Amniotic stem cell (primary cell): ENCODE measurements at places on chromosomes 6 and 20.

GRCh38 chr6:11040134-11040533 is 4.0 kb downstream of the ELOVL2 start:
- DNase-seq, result no peak

GRCh38 chr6:12265296-12265695 is 24.9 kb upstream of the EDN1 start:
- no peak for DNase-seq

DNA sequence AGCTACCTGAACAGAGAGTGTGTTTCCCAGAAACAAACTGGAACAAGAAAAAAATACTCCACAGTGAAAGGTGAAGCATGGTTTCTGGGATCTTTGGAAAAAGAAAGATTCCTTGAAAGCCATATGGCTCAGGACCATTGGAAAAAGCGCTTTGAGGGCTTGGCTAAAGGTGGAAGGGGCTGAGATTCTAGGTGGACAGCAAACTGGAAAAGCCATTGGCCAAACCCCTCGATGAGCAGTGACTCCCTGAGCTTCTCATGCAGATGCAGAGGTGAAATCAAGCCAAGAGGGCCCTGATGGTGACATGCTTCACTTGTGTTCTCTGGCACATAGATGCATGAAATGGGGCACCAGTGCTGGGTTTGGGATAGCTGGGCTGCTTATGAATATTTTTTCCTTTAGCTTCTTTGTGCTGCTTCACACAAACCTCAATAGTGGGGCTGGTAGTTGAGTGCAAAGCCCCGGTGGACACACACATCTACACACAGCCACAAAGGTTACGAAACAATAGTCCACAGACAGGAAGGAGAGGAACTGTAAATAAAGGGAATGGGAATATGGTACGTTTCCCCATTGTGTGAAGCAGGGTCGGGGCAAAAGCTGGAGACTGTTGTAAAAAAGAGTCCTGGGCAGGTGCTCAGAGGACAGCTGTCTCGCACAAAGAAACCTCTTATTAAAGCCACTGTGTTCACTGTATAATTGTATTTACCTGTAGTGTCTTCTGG is 117.8 kb downstream of the FOXA2 start:
- no peak for DNase-seq

GRCh38 chr6:150072201-150072600 is 3.3 kb upstream of the ULBP3 start:
- no peak for DNase-seq

- no peak for DNase-seq
These were observed 5.2 kb upstream of the MANEA start for GRCh38 chr6:95572098-95572497.

DNA sequence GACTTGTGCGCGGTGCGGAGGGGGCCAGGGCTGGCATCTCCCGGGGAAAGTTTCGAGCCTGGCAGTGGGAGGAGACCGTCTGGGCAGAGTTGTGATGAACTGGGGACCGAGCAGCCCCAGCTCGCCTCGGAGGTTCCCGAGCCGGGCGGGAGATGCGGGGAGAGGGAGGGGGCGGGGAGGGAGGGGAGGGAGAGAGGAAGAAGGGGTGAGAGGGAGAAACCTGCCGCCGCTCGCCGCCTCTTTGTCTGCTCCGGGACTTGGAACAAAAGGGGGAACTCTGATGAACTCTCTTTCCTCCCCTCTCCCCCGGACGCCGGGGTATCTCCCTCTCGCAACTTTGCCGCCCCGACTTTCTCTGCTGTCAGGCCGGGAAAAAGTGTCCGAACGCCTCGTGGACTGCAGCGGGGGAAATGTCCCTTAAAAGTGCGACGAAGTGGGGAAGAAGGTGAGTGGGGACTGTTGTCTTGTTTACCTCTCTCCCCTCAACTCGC is 72.7 kb downstream of the SOX4 start:
- DNase-seq, result no peak

- no peak for DNase-seq
These were observed 212.2 kb downstream of the UST start for GRCh38 chr6:148959008-148959407.

DNA sequence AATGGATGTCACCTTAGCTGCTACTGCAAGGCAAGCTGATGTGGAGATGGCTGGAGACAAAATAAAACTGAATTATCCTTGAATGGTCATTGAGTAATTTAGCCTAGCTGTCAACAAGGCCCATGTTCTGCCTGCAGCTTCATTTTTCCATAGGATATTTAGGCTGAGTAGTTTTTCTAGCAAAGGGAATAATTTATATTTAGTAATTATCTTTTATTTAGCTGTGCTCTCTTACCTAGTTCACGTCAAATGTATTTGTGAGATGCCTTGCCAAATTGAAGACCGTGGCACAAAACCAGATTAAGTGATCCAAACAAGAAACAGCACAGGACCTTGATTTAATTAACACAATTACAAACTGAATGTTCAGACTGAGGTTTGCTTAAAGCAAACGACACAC is 77.4 kb upstream of the CEP162 start:
- no peak for DNase-seq

GRCh38 chr6:166317261-166318212 is 9.3 kb upstream of the PRR18 start:
- DNase-seq, result no peak

DNA sequence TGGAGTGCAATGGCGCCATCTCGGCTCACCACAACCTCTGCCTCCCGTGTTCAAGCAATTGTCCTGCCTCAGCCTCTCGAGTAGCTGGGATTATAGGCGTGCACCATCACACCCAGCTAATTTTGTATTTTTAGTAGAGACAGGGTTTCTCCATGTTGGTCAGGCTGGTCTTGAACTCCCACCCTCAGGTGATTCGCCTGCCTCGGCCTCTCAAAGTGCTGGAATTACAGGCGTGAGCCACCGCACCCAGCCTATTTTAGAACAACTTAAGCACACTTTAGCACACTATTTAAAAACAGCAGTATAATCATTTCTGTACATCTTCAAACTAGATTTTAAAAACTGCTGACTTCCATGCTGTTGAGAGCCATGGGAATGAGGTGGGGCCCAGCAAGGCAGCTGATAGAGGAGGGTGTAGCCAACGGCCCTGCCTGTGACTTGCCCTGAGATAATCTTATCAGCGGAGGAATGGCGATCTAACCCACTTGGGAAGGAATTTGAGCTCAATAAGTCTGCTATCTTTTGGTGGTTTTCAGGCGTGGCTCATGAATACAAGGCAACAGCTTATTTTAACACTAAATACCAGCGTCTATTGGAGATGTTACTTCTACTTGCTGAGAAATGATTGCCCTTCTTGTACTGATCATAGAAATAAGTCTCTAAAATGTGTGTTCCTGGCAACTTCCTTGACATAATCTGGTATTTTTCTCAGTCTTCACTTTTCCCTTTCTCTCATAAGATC is 12.1 kb downstream of the ZDHHC14 start:
- no peak for DNase-seq

GRCh38 chr20:46013829-46014516 is 5.3 kb downstream of the MMP9 start:
- DNase-seq, result no peak

- DNase-seq, result no peak
These were observed 18.6 kb upstream of the RNF217 start for GRCh38 chr6:124943658-124944057.

GRCh38 chr6:43509984-43510826 is at the start of gene LRRC73:
LRRC73 (minus strand) TSS chr6:43510346; CDS start chr6:43509785, 561 bp downstream.
- peak; percentile 68 for DNase-seq

- DNase-seq, result peak; percentile 79
These were observed 6.9 kb upstream of the MANBAL start for GRCh38 chr20:37282556-37282955.

DNA sequence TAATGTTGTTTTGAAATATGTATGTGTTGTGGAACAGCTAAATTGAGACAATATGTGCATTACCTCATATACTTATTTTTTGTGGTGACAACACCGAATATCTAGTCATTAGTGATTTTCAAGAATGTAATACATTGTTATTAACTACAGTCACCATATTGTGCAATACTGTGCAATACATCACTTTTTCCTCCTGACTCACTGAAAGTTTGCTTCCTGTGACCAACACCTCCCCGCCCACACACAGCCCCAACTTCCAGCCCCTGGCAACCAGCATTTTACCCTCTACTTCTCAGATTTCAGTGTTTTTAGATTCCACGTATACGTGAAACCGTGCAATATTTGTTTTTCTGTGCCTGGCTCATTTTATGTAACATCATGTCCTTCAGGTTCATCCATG is 627.9 kb downstream of the PRKN start:
- DNase-seq, result no peak

DNA sequence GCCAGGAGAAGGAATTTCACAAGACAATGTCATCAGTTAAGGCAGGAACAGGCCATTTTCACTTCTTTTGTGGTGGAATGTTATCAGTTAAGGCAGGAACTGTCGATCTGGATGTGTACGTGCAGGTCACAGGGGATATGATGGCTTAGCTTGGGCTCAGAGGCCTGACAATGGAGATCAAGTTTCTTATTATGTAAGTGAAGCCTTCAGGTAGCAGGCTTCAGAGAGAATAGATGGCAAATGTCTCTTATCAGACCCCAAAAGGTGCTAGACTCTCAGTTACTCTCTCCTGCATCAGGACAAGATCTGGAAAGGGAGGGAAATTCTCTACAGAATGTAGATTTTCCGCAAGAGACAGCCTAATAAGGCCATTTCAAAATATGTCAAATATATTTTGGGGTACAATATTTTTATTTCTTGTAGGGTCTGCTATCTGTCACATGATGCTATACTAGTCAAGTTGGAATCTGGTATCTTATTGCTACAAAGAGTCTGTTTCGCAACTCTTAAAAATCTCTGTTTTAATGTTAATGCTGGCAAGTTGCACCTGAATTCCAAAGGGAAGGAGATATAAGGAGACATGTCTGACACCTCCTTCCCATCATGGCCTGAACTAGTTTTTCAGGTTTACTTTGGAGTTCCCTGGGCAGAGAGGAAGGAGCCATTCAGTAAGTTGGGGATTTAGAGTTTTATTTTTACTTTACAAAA is 48.8 kb downstream of the TRDN start:
- no peak for DNase-seq

- no peak for DNase-seq
These were observed 8.5 kb downstream of the ABCC10 start for GRCh38 chr6:43435682-43436437.

DNA sequence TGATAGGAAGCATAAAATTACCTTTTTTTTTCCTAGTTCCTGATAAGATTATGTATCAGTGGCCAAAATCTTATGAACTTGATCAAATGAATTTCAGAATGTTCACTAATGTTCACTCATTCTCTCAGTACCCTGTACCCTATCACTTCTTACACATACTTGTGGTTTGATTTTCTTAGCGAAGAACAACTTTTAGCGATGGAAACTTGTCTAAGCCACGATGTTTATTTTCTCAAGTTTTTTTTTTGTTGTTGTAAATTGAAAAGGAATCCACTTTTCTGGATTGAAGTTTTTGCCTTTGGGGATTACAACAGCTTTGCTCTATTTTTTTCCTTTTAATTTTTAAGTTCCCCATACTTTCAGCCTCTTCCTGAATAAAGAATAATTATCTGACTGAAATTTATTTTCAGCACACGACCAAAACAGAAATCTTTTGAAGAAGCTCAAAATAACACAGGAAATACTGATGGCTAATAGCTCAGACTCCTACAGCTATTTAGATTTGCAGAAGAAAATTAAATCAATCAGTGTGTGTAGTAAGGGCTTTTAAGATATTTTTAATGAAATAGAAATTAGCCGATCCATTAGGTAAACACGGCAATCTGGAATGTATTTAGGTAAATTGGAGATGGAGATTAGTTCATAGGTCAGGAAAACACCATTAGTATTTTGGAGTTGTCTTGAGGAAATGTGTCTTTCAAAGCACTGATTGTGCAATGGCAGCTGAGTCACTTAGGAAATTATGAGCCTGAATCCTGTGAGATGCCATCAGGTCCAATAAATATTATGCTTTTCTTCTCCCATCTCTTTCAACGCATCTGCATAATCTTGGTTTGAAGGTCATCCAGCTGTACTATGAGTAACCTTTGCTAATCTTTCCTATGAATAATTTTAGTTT is 217.5 kb downstream of the GJA1 start:
- DNase-seq, result peak; percentile 75

DNA sequence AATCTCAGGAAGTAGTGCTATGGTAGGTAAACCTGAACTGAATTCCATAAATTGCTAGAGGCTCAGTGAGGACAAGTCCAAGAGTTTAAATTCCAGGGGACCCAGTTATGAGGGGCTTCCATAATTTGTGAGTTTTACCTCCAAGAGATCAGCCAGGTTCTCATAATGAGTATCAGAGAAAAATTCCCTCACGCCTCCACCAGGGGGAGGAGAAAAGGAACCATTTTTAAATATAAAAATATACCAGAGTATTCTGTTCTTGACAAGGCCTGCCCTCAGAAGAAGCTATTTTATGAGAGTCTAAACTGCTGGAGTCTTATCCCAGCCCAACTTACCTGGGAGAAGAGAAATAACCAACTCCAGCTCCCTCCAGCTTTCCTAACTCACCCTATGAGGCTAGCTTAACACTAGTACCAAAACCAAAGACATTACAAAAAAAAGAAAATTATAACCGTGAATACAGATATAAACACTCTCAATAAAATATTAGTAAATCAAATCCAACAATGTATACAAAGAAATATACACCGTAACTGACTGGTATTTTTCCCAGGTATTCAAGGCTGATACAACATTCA is 158.7 kb downstream of the TFAP2A start:
- DNase-seq, result no peak

- no peak for DNase-seq
These were observed 27.2 kb downstream of the IL17F start for GRCh38 chr6:52216932-52217575.

- no peak for DNase-seq
These were observed 243.6 kb downstream of the TTLL2 start for GRCh38 chr6:167568407-167569024.

DNA sequence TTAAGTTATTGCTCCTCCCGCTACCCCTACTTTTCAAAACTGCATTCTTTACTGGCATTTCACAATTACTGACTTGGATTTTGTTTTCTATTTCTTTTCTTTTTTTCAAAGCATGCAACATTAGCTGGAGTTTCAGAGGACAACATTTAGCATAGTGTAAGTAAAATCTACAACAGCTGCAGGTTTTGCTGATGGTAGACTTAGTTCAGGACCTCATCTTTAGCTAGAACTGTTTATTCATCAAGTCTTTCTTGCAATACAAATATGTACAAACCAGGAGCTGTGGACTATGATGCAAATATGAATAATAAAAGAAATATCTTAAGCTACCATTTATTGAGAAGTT is 728 bp upstream of the CEP162 start:
- DNase-seq, result no peak

DNA sequence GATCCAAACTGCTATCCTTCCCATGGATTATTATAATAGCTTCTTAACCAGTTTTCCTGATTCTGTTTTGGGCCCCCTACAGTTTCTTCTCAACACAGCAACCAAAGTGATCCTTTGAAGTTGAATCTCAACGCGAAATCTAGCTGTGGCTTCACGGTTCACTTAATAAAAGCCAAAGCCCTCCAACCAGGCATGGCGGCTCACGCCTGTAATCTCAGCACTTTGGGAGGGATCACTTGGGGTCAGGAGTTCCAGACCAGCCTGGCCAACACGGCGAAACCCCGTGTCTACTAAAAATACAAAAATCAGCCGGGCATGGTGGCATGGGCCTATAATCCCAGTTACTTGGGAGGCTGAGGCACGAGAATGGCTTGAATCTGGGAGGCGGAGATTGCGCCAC is 3.3 kb downstream of the RMND1 start:
- no peak for DNase-seq

GRCh38 chr20:62742550-62742949 is 33.9 kb downstream of the NTSR1 start:
- DNase-seq, result no peak
